ENCODE measurements at places on chromosomes 3 and 15.

DNA sequence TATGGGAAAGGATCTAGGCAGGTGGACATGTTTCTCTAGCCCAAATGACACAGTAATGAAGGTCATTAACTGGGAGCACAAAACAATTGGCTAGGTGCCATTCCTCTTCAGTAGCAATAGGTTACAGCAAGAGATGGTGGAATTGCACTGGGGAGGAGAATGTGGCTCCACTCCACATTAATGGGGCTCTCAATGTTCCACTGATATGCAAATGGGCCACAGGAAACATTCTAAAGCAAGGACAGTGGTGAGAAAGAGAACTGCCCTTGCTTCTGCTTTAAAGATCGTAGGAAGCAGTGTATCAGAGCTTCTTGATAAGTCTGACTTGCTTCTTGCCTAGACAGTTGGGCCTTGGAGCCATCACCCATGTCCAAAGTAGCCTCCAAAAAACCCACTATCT is 271.4 kb upstream of the PPP2R3A start:
- no peak for DNase-seq

DNA sequence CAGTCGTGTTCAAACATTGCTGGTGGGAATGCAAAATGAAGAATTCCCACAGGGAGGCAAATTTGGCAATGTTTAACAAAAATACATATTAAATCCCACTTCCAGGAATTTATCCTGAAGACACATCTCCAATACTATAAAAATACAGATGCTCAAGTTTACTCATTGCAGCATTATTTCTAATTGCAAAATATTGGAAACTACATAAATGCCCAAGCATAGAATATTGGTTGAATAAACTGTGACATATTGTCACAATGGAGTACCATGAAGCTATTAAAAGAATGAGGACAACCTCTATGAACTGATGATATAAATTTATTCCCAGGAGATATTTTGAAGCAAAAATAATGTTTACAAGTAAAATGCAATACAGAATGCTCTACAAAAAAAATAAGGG is 49.7 kb upstream of the UBE2E2 start:
- DNase-seq, result no peak

DNA sequence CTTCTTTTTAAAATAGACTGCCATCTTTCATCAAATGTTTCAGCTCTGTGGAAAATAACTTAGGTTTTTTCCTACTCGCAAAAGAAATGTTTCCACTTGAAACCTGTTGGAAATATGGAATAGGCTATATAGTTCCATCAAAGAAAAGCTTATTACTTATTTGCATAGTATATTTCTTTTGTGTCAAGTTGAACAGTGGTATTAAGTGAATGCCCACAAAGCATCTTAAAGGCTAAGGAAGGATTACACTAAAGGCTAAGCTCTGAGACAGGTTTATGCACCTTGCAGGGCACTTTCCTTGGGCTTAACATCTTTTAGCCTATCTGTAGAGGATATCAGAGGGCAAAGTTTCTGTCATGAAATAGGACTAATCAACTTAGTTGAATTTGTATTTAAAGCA is at the start of gene SAMD7:
TSS of gene SAMD7 (plus strand) at position 301 of the 400 bp plus-strand sequence. CDS start 7,927 bp downstream, outside the sequence.
- DNase-seq, result no peak

DNA sequence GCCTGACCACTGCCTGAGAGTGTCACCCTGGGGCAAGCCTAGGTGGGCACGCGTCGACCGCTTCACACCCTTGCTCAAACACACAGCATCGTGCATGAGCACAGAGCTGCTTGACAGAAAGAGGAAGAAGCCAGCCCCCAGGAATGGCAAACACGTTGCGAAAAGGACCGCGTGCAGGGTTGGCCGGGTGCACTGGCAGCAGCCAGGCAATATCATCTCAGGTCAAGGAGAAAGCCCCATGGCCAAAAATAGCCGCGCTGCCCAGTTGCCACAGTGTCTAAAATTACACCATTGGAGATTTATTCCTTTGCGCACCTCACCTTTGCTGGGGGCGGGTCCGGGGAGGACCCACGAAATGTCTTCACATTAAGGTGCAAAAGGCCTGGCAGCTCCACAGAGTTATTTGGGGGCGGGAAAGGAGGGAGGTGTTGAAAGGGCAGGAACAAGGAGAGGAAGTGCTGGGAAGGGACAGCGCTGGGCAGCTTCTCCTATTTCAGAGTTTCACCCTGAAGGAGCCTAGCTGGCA is 44.7 kb upstream of the NR2F2 start:
- no peak for DNase-seq

DNA sequence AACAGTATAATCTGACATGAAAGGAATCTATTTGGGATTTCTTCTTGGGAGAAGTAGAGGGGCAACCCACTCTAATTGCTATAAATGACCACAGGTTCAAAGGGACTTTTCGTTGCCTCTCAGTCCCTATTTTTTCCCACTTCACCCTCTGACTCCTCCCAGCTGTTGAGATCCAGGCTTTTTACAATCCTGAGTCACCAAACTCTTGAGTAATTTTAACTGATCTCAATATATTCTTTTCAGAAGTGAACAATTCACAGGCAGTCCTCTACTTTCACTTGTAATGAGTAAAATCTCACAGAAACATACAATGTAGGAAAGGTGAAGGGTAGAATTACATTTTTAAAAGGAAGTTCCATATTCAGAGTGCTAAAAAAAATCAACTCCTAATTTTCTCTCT is 44.6 kb downstream of the EIF4E3 start:
- DNase-seq, result no peak

DNA sequence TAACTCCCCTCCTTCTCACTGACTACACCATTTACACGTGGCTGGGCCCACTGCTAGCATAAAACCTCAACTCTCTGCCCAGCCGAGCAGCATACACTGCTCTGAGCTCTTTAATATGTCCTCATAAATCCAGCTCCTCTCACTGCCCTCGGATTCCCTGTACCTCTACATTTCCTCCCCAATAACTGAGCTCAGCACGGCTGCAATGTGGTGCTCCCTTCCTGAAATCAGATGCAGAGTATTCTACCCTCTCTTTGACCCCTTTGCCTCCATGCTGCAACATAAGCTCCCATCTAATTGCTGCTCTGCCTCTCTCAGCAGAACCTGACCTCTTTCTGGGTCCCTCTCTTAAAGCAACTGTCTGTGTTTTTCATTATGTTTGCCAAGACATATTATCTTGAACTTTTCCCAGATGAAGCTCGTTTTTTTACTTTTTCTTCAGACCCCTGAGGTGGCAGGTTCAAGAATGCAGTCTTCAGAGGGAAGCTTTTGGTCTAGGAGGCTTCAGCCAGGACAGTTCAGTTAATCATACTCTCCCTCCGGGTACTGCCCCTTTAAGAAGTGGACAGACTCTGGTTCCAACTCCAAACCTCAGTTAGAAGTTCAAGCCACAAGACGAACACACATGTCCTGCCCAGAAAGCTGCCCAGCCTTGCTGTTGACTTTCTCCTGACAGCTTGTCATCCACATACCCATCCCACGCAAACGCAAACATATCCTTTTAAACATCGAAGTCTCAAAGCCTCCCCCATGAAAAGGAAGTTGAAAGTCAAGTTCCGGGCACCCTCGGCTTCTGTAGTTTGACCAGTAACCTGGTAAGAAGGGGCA is 81.1 kb upstream of the NEO1 start:
- no peak for DNase-seq

GRCh38 chr3:120559242-120560061 is 36.7 kb upstream of the NDUFB4 start:
- DNase-seq, result no peak

DNA sequence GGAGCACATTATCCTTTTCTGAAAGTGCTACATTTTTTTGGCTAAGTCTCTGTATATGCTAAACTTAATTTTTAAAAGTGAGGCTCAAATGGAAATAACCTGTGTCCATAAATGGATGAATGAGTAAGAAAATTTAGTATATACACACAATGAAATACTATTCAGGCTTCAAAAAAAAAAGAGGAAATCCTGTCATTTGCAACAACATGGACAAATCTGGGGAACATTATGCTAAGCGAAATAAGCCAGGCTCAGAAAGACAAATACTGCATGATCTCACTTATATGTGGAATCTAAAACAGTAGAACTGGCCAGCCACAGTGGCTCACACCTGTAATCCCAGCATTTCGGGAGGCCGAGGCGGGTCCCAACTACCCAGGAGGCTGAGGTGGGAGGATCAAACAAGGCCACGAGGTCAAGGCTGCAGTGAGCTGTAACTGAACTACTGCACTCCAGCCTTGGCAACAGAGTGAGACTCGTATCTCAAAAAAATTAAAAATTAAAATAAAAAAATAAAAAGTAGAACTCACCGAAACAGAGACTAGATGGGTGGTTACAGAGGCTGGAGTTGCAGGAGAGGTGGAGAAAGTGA is 25.8 kb downstream of the CCDC12 start:
- DNase-seq, result no peak

GRCh38 chr3:129623447-129624118 is 17.1 kb upstream of the PLXND1 start:
- no peak for DNase-seq

GRCh38 chr15:87527416-87527815 is 729.1 kb downstream of the NTRK3 start:
- no peak for DNase-seq

DNA sequence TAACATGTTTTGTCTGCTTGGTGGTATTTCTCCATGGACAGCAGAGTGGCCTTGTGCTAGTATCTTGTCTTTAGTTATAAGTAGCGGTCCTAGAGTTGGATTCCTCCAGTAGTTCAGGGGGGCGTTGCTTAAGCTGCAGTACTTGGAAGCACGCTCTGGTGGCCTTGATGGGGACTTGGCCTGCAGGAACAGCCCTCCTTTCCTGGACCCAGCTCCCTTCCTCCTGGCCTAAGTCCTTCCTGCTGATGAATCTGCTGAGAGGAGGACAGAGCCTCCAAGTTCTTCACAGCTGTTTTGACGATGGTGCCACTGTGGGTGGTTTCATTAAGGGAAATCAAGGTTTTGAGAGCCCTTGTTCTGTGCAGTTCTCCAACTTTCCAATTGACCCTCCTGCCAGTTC is 38.6 kb upstream of the SEC22A start:
- no peak for DNase-seq

- DNase-seq, result no peak
Measured at GRCh38 chr3:87435926-87436620, 159.7 kb upstream of the POU1F1 start.

GRCh38 chr3:57160076-57160764 is 4.9 kb downstream of the IL17RD start:
- DNase-seq, result no peak

DNA sequence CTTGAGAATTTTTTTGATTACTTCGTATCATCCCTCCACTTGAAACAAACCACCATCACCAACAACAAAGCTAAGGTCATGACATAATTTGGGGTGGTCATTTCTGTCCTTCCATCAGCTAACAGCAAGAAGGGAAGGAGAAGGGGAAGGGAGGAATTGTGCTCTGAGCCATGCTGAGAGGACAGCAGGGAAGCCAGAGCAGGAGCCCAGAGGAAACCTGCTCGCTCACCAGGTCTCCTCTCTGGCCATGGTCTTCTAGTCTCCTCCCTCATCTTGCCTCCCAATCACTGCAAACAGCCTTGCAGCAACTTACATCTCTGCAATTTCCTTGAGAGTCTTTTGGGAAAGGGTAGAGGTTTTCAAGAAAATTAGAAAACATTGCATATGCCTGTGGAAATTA is 196.7 kb downstream of the SSR3 start:
- DNase-seq, result no peak

DNA sequence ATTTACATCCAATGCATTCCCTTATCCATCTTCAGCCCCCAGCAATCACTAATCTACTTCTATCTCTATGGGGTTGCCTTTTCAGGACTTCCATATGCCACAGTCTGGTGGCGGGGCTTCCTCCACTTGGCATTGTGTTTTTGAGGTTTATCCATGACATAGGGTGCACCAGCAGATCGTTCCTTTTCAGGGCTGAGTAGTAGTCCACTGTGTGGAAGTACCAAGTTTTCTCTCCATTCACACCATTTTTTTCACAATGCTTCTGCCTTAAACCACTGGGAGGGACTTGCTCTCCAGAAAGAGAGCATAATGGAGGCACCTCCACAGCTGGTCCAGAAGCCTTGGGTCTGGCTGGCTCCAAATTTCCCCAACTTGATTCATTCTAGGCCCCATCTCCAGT is 144.0 kb upstream of the IQSEC1 start:
- DNase-seq, result no peak

- no peak for DNase-seq
Measured at GRCh38 chr3:107727102-107727501, 204.3 kb downstream of the BBX start.

DNA sequence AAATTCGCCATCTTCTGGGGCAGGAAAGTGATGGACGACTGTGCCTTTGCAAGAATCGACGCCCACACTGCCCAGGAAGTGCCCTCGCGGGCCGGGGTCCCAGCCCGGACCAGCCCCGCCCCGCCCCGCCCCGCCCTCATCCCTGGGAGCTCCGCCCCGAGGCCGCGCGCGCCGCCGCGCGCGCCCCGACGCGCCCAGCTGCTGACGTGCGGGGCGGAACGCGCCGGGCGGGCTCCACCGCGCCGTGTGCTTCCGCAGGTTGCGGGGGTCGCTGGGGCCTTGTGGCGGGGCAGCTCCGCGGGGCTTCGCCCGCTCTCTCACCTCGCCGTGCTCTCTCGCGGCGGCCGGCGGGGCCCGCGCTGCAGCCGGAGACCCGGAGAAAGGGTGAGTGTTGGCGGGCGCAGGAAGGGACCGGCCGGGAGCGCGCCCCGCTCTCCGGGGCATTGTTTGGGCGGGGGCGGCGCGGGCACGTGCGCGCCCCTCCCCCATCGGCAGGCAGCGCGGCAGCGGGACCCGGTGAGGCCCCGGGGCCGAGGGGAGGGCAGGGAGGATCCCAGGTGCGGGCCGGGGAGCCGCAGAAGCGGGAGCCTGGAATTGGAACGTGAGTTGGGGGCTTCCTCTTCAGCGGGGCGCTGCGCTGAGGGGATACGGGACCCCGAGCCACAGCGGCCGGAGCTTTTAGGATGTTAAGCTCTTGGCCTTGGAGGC is at the start of gene YEATS2:
TSS of gene YEATS2 (plus strand) at position 188 of the 708 bp plus-strand sequence. CDS start 17,366 bp downstream, outside the sequence.
- peak; percentile 67 for DNase-seq

- no peak for DNase-seq
Measured at GRCh38 chr15:90513448-90513847, 16.3 kb upstream of the CRTC3 start.

- no peak for DNase-seq
Measured at GRCh38 chr3:58667229-58667628, 655 bp upstream of the FAM3D start.

DNA sequence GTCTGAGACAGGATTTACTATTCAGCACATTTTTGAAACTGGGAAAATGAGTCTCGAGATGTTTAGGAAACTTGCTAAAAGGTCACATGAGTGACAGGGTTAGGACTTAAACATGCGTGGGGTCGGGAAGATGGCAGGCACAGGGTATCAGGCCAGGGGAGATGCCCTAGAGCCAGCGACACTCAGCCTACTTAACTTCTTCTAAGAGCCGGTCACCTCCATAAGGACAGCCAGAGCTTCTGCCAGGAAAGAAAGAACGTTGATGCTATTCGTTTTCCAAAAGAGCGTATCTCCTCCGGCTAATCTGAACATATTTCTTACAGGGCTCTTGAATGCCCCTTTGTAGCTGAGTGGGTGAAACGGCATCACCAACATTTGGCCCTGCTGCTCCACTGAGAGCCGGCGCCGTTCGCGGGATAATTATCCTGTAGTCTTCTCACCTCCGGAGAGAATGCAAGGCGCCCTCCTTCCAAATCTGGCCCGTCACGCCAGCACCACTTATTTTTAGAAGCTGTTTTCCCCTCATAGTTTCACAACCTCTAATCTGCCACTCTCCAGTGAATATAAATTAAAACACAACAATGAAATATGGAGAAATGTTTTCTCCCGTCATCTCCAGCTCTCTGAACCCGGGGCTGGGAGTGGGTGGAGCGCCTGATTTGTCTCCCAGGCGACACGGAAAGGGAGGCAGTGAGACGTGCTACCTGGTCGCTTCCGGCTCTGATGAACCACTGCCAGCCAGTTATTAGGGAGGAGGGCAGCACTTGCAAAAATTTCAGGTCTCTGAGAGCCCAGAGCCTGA is 58.5 kb downstream of the LIPC start:
- no peak for DNase-seq
